Cerebellum (tissue), 4 donors: ENCODE measurements at places on chromosomes 5 and 9. TPM values are rescaled to one million over a fixed set of nuclear protein-coding genes. Genes with fewer than 3 reads are reported as not detected.

- DNase-seq: no peak
These were observed 166.4 kb downstream of the PRELID2 start for GRCh38 chr5:145668714-145669113.

DNA sequence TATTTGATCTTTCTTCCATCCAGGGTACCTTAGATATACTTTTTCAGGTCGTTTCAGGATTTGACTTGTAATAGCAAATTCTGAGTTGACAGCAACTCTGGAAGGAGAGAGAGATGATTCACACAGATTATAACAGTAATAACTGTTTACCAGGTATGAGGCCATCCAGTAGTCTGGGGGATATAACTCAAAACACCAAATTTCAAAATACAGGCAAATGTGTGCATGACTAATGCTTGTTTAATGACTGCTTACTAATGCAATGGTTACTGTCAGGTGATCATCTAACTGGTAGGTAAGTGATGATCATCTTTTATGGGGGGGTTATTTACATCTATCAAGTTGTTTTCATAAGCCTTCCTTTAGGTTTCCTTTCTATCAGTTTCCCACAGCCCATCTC, 412.3 kb downstream of the MAT2B start:
- no peak for DNase-seq

DNA sequence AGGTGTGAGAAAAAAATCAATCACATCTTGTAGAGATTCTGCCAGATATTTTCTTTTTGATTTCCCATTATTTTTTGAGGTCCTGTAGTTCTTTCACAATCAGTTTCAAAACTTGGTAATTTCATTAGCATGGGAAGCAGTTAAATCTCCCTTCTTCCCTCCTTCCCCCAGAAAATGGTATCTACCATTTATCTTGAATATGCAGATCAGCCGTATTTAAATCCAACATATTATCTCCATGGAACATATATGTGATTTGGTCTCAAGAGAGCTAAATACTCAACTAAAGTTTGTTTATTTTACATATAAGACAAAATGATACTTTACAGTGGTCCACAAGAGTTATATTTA, 1034.8 kb downstream of the CDH12 start:
- no peak for DNase-seq

DNA sequence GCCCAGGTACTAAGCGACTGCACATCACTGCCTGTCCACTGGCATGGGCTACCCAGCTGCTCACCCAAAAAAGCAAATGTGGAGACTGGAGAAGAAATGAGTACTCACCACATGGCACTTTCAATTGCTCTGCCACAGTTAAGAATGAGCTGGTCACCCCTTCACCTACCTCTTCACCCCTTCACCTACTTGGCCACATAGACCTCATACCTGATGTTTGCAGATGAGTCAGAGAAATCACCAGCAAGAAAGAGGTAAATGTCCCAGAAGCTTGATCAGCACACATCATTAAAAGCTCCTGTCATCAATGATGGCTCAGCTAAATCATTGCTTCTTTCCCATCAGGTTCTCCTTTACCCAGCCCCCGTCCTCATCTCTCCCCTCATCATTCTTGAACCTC, 7.6 kb upstream of the PRUNE2 start:
- DNase-seq: no peak

GRCh38 chr9:95627802-95628201, 111.0 kb upstream of the PTCH1 start:
- no peak for DNase-seq

GRCh38 chr9:96020792-96021550, 145.5 kb downstream of the ERCC6L2 start:
- DNase-seq: no peak

DNA sequence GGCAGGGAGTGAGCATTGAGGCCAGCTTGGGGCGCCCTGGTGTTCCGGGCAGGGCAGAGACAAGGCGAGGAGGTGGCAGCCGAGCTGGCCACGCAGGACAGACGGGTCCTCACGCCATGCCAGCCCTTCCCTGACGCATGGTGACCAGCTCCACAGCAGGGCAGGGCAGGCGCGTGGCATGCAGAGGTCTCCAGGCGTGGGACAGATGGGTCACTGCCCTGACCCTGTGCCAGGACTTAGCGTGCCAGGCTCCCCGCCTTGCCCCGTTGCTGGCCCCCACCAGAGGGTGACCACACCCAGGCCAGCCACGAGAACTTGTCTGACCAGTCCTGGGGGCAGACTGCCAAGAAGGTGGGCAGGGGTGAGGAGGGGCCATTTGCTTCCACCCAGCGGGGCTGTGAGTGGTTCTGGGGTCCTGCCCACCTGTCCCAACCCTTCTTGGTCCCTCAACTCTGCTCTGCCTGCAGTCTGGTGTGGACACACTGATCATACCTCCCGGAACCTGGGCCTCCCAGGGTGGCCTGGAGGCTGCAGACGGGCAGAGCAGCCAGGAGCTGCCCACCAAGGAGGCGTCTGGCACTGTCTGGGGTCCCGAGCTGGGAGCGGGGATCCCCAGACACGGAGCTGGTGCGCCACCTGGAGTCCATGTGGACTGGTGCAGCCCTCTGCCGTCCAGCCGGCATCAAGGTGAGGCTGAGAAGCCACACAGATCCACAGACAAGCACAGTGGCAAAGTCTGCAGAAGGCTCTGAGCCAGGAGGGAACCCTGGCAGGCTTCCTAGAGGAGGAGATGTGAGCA, at the start of gene RNF224:
TSS of gene RNF224 (plus strand) at position 449 of the 799 bp plus-strand sequence. CDS start 834 bp downstream, outside the sequence.
- peak; percentile 86 for DNase-seq

DNA sequence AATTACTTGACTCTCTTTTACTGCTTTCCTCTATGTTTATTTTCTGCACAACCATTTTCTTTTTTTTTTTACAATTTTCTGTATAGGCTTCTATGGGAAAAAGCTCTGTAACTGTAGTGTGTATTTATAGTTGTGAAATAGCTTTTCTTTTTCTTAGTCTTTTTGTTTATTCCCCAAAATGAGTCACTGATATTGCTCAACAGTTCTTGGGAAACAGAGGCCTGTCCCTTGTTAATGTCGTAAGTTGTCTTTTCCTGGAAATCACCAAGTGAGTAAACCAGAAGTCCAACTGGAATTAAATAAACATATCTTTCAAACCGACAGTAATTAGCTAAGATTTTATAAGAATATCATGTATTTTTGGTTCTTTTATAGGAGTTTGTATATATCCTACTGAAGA, 325.1 kb upstream of the PRR16 start:
- no peak for DNase-seq

DNA sequence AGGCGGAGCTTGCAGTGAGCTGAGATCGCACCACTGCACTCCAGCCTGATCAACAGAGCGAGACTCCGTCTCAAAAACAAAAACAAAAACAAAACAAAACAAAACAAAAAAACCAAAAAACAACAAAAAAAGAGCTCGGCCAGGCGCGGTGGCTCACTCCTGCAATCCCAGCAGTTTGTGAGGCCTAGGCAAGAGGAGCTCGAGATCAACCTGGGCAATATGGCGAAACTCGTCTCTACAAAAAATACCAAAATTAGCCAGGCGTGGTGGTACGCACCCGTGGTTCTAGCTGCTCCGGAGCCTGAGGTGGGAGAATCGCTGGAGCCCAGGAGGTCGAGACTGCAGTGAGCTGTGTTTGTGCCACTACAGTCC, 20.2 kb downstream of the TRIM7 start:
- no peak for DNase-seq

- no peak for DNase-seq
These were observed 98.3 kb downstream of the BASP1 start for GRCh38 chr5:17315710-17316221.

GRCh38 chr5:138873466-138874221, 1.5 kb downstream of the LRRTM2 start:
- DNase-seq: peak; percentile 30

- DNase-seq: no peak
These were observed 78.7 kb upstream of the IRX4 start for GRCh38 chr5:1961304-1961946.

DNA sequence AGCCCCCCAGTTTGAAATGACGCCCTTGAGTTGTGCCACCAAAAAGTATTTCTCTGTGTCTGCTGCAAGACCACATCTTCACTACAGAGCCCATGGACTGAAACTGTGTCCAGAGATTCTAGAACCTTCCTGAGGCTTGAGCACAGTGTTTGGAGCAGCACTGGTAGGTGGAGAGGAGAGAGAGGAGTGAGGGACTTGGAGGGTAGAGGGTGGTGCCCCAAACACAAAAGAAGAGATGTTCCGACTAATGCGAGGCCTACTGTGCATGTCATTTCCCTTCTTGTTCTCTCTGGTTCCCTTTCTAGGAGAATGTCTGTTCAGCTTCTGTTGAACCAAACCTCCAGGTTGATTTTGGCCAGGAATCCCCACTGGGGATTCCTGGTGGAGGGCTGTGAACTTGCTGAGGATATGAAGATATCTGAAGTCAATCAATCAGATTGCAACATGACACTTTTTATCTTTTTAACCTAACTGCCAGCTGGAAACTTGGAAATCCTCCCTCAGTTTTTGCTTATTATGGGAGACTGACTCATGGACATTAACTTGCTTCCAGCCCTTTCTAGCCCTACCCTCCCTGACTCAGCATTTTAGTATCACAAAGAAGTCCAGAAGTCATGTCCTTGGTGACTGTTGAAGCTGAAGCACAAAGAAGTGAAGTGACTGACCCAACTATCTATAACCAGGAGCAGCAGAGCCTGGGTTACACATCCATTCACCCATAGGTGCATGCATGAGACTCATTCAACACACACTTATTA, 154.5 kb downstream of the NR3C1 start:
- DNase-seq: no peak

GRCh38 chr5:1782385-1783215, 17.0 kb downstream of the MRPL36 start:
- no peak for DNase-seq

GRCh38 chr5:149118463-149118862, 22.8 kb upstream of the ABLIM3 start:
- DNase-seq: no peak

DNA sequence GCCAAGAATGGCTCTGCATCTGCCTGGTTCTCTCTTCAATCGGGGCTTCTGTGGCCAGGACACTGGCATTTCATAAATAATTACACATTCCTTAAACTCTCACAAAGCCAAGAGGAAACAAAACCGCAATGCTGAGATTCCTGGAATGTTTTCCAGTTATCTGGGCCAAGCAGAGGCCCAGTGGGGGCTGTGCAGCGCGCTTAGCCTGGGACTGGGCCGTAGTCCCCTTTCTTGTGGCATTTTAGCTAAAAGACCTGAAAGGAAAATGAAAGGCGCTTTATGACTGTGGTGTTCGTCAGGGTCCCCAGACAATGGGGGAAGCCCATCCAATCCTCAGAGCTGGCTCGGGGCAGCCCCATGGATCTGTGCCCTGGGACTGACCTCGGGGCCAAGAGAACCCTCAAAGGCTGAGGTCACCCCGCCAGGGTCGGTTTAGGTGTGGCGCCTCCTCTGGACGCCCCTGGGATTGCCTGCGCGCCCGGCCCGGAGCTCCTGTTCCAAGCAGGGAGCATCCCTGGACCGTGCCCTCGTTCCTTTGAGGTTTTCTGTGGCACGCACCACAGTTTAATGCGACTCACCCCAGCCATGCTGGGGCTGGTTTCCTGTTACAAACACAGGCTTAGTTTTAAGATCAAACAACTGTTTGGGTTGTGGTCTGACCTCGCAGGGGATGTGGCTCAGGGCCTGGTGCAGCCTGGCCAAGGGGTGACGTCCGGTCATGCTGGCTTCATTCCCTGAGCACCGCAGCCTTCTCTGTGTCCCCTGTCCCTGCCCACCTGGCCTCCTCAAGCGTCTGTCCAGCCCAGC, 51.5 kb upstream of the NKD2 start:
- DNase-seq: no peak

DNA sequence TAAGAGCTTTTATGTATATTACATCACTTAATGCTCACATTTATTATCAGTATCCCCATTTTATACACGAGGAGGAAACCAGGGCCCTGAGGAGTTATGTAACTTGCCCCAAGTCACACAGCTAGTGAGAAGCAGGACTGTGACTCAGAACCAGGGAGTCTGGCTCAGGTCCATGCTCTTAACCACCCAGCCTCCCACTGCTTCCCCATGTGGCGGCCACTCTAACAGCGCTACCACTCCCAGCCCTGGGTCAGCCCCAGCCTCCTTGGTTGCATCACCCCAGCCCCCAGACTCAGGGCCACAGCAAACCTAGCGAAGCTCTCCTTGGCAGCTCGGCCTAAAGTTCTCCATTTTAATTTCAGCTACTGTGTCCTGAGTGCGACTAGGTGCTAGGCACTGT, 159.1 kb downstream of the PAX5 start:
- DNase-seq: no peak

DNA sequence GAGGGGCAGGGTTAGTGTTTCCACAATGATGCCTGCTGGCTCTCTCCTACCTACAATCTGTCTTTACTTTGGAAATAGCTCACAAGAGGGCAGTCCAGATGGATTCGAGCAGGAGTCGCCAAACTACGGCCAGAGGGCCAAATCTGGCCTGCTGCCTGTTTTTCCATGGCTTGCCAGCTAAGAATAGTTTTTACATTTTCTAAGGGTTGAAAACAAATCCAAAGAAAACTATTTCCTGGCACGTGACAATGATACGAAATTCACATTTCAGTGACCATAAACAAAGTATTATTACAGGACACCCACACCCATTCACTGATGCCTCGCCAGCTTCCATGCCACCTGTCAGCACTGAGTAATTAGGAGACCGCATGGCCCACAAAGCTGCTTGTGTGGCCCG, 162.9 kb upstream of the WWC1 start:
- DNase-seq: peak; percentile 24

DNA sequence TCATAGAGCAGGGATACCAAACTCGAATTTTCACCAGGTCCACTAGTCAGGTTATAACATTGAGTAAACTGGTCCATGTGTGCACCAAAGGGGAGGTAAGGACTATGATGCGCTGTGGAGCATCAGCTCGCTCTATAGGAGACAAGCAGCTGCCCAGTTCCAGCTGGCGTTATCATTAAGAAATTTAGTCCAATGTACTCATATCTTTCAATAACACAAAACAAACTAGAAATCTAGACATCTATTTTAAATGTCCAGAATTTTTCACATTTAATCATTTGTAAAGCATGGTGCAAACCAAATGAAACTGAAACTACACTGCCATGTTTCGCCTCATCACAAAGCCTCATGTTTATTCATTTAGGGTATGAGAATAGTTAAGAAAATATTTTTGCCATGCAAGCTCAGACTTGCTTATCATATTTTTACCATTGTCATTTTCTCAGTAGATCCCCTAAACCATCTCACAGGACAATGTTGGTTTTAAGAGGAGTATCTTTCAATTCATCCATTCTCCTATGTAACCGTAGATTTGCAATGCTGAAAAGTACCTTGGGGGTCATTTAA, 50.9 kb downstream of the ZNF474 start:
- no peak for DNase-seq

SMIM33 gene
- not detected for total RNA-seq

CYSRT1 gene
- 0.45 TPM for total RNA-seq

CRHBP gene
- total RNA-seq: 0.64 TPM

STK32A gene
- total RNA-seq: 37.9 TPM

STPG3 gene
- not detected for total RNA-seq

PDE6A gene
- not detected for total RNA-seq

PCDHGC4 gene
- 63.2 TPM for total RNA-seq

PCDHGA3 gene
- 11.8 TPM for total RNA-seq

FKTN gene
- total RNA-seq: 35.5 TPM

COL5A1 gene
- total RNA-seq: 27.7 TPM

HTR4 gene
- total RNA-seq: 0.54 TPM
